ENCODE measurements at places on chromosomes 4 and X.

DNA sequence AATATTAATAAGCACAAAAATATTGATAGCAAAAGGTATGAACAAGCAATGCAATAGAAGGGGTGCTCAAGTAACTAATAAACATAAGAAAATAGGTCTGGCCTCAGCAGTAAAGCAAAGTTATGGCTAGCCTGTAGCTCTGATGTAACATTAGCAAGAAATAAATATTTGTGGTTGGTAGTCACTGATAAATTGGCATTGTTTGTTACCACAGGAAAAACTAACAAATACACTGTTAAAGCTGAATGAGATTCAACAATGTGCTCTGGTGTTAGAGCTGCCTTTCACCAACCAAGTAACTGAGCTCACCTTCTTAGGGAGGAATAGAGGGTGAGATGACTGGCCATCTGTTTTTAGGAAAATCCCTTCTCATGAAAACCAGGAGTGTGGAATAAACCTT lies 71.4 kb downstream of the AREG start:
- no peak for DNase-seq

DNA sequence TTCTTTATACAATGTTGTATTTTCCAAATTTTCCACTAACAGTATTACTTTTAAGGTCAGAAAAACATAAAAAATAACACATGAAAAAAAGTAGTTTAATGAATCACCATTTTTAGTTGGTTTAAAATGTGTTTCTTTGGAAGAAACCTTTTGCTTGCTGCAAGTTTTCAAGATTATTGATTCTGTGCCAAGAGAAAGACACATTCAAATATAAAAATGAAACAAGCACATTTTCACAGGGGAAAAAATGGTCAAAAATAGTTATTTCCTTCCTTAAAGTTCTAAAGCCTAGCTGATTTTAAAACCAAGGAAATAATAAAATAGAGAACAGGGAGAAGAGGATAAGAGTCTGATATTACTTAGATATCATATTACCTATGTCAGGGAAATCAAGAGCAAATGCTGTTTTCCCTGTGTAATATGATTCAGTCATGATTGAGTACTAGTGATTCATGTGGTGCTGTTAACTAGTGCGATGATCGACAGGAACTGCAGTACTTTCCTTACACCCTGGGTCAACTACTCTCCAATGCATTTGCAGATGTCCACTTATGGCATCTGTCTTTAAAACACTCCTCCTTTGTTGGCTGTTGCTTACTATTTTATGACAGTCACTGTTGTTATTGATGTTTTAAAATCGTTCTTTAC lies 103.8 kb downstream of the CAMK2D start:
- no peak for DNase-seq

- DNase-seq: no peak
Observed at GRCh38 chr4:55673424-55673823, 37.3 kb upstream of the NMU start.

DNA sequence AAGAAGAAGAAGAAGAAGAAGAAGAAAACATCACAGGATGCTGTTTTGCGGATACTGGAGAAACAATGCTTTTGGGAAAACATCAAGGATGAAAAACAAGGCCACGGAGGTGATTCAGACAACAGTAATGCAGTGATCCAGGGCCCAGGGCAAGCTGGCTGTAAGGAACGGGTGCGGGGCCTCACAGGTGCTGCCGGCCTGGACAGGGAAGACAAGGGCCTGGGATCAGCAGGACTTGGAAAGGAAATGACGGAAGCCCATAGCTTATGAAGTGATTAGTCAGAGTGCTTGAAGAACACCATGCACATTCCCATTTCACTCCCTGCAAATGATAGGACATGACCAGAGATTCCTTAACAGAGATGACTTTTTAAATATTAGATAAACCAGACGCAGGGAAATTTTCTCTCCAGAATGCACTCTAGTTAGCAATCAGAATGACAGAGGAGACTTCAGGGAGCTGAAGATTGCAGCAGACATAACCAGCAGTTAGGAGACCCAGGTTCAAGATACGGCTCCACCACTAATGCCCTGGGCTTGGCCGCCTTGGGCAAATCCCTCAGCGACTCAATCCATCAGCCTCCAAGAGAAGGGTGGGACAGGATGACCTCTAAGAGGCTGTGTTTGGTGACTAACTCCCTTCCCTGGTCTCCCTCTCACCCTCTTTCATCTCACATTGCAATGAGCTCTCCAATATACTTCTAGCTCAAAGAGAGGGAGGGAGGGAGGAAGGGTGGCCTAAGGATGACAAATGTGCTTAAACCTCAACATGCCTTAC lies 54.1 kb downstream of the APBB2 start:
- DNase-seq: no peak

- no peak for DNase-seq
Observed at GRCh38 chr4:159410891-159411290, 308.0 kb downstream of the RAPGEF2 start.

DNA sequence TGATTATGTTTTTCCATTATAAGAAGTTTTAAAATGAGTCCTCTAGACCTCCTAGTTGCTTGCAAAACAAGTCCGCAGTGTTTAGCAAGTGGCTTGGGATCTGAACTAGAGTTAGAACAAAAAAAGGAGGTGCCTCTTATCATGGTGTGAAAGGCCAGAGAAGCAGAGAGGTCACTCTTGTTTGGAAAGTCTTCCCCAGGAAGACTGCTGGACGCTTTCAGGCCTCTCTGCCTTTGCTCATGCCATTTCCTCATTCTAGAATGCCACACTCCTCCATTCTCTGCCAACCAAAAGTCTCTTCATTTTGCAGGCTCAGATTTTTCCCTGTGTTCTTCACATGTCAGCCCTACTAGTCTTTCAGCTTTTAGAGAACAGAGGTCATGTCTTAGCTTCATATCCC lies 14.9 kb downstream of the PARM1 start:
- DNase-seq: no peak
